Natural killer cell (primary cell): ENCODE measurements at places on chromosomes 12 and 14. TPM values are rescaled to one million over a fixed set of nuclear protein-coding genes. Genes with fewer than 3 reads are reported as not detected.

DNA sequence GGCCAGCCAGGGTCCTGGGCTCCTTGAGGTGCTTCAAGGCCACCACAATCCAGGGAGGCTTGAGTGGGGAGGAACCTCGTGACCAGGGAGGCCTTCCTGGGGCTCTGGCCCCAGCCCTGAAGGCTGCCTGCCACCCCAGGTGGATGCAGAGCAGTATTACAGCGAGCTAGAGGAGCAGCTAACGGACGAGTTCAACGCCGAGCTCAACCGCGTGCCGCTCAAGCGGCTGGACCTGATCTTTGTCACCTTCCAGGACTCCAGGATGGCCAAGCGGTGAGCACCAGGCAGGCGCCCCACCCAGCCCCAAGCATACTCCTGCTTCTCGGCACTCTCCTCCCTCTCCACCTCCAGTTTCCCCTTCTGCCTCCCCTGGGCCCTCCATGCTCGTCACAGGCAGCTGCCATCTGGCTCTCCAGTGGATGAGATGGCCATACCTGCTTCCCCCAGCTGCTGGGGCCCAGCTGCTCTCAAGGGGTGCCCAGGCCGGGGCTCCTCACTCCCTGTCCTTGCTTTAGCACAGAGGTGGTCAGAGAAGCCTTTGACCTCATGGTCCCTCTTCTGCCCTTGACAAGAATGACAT is 30.6 kb downstream of the NGB start:
- no peak for DNase-seq

- DNase-seq = no peak
These were observed 472.6 kb downstream of the SNAPC1 start for GRCh38 chr14:62234849-62235248.

- DNase-seq = no peak
These were observed 1.3 kb downstream of the MDGA2 start for GRCh38 chr14:47674148-47674542.

DNA sequence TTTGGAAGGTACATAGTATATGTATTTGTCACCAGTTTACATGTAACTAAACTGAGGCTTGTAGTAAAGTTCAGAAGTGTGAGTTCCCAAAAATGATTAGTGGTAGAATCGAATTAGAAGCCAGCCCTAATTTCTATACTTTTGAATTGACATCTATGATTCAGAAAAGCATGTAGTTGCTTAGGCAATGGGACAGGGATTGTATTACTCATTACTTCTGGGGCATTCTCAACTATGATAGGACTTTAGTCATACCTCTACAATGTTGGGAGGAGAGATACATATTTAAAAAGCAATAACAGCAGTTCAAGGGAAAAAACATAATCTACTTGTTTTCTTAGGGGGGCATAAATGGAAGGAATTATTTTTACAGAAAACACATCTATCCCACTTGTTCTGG is 277.9 kb upstream of the E2F7 start:
- no peak for DNase-seq

The ADAM21 gene
- total RNA-seq = not detected

The LBHD2 gene
- not detected for total RNA-seq

The SLC10A1 gene
- not detected for total RNA-seq

The SNRPF gene
- total RNA-seq = 22.7 TPM

The BMAL2 gene
- total RNA-seq = 0.33 TPM
